ENCODE measurements at places on chromosomes 7 and 10.

- DNase-seq: no peak
Observed at GRCh38 chr10:31343551-31343950, 24.5 kb downstream of the ZEB1 start.

GRCh38 chr10:122244001-122244975 lies 26.8 kb upstream of the BTBD16 start:
- DNase-seq: no peak

DNA sequence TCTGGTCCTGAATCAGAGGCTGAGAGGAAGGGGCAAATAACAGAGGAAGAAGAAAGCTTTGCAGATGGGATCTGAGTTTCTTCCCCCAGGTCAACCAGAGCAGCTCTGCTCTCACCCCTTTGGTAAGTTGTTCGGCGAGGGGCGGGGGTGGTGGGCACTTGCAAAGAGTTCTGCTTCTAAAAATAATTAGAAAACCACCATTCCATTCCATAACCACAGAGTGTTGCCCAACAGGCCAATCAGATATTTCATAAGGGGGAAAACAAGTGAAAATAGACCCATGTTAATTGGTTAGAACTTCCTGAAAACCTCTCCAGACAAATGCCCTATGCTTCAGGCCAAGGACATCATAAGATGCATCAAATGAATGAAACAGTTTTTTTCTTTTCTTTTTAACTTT lies 43.6 kb upstream of the R3HCC1L start:
- DNase-seq: no peak

GRCh38 chr7:88092676-88092999 lies 127.2 kb downstream of the SRI start:
- DNase-seq: no peak

GRCh38 chr7:110179037-110179436 lies 911.9 kb upstream of the LRRN3 start:
- no peak for DNase-seq

DNA sequence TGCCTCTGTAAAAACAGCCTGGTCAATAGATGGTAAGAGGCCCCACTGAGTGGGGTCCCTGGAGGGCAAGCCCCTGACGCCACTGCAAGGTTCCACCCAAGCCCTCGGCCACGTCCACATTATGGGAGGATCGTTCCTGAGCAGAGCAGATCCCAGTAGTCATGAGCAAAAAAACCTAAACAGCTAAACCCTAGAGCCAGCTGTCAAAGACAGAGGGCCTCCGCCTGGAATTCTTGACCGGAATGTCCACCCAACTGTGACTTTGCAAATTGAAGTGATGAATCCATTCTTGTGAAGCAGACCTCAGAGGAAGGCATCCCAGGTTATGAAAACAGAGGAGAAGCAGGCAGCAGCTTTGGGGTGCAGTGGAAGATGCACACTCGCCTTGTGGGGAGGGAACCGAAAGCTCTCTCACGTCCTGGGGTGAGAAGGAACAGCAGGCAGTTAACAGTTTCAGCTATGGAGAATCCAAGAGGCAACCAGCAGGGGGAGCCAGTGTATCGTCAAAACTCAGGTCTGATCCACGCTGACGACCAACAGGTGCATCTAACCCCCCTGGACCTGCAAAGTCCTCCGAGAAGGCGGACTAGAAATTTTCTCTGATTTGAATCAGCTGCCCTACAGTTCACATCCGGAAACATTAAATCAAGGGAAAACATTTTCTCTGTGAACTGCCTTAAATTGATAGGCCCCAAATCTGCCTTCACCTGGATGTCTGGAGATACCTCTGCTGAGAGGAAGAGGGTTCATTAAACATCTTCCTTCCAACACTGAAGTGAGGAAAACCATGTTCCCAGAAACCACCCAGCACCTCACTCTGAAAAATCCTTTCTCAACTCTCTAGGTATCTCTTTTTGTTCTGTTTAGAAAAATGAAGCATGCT lies 139.1 kb upstream of the PFKP start:
- DNase-seq: no peak

GRCh38 chr10:62433181-62433692 lies 59.1 kb downstream of the ZNF365 start:
- DNase-seq: peak; percentile 88

DNA sequence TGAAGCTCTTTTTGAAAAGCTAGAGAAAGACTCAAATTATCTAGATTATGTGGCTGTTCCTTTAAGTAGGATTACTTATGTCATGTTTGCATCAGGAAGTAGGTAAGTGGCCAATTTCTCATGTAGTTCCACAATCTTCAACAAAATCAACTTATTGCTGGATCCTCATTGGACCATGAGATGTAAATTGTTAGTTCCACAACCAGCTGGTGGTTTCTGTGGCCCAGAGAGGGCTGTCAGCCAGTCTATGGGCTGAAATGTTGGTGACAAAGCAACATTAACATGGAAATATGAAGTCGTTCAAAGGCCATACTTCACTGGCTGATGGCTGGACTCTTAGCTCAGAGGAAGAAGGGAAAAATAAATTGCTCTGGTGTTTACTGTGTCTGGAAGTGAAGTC lies 157.9 kb downstream of the PLXDC2 start:
- no peak for DNase-seq

- no peak for DNase-seq
Observed at GRCh38 chr10:94125856-94126255, 132.1 kb downstream of the PLCE1 start.

Data from skeletal muscle cell (primary cell).